ENCODE measurements at places on chromosomes 7 and 10.

DNA sequence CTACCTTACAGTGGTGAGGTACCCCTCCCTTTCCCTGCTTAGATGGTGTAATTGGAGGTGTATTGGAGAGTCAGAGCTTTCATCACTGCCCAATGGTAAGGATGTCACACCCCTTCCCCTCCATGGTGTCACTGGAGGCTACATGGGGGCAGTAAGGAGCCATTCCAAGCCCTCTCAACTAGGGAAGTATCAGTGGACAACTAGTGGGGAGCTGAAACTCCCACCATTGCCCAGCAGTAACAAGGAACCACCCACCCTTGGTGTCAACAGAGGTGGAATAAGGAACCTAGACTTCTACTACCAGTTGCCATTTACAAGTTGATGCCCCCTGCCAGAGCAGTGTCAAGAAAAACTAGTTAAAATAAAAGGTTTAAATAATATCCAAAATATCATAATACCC, 2.8 kb upstream of the HIBADH start:
- DNase-seq = no peak

DNA sequence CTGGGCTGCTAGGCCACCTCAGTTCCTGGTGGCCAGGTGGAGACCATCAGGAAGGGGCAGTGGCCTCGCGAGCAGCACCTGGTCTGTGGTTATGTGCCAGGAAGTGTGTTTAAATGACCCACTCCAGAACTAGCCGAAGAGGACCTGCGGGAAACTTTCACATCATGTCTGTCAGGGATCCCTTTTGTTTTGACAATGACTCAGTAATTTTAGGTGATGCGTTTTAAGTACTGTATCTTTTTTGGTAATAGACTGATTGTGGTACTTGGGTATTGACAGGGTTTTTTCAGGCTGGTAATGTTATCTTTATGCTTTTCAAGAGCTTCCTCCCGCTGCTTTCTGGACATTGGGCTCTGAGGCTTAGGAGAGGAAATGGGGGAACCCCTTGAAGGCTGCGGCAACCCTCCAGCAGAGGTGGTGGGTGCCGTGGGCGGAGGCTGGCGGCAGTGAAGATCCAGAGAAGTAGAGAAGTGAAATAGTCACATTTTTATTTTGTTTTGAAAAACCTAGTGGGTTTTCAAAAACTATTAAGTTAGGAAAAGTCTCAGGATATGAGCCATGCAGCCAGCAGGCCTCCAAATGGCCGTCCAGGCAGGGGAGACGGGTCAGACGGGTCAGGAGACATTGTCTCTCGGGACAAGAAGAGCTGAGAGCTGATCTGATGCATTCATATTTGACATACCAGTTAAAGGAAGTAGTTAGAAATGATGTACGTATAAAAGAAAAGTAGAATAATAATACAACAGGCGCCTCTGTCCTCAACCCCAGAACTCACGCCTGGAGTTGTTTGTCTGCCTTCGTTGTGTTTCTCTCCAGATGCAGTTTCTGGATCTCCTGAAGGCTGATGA, 27.7 kb downstream of the PPP2R2D start:
- DNase-seq = peak; percentile 41

DNA sequence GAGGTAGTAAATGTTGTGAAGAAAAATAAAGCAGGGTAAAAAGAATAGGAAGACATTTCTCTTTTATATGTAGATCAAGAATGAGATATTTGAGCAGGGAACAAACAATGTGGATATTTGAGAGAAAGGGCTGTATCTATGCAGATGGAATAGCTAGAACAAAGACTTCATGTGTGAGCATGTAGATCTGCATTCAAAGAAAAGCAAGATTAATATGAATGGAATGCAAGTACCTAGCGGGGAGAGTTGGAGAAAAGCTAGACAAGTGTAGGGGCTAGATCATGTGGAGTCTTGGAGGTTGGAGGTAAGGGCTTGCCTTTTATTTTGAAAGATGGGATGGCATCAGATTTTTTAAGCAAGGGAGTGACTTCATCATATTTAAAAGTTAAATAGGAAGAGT, 27.1 kb downstream of the SHOC2 start:
- no peak for DNase-seq

- no peak for DNase-seq
Measured at GRCh38 chr10:59047180-59047579, 129.3 kb upstream of the PHYHIPL start.

GRCh38 chr7:25795824-25796235, 356.2 kb upstream of the NFE2L3 start:
- no peak for DNase-seq

GRCh38 chr7:150434240-150434639, 16.2 kb upstream of the GIMAP8 start:
- no peak for DNase-seq

DNA sequence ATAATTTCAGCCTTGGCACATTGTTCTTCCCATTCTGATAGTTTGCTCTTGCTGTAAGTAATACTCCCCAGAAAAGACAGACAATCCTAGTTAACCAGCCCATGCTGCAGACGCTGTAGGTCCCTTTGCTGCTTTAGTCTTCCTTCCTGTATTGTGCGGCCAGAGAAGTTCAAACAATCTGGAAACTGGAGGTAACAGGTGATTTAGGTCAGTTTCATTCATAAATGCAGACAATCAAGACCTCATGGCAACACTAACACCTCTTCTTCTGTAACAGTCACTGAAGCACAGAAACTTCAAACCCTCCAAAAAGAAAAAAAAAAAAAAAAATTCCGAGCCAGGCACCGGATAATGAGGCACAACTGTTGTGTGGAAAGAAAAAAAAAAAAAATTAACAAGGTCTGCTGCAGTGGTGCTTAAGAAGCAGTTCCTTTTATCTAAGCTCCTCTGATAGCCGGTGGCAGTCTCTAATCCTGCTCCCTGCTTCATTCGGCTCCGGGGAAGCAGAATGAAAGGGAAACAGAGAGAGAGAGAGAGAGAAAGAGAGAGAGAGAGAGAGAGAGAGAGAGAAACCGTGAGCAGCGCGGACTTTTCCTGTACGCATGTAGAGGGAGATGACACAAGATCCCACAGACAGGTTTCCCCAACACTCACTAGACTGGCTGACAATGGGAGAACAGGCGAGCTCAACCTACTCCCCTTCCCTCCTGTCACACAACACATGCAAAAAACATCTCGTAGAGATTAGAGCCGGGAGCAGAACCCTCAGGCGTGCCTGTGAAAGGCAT, at the start of gene SEMA3A:
TSS of gene SEMA3A (minus strand) at position 306 of the 788 bp plus-strand sequence. CDS start at position 103, 203 bp downstream.
- DNase-seq = peak; percentile 2

- DNase-seq = peak; percentile 28
Measured at GRCh38 chr10:88386204-88386788, 196.8 kb downstream of the RNLS start.

- no peak for DNase-seq
Measured at GRCh38 chr10:47403446-47404318, 19.6 kb upstream of the ZNF488 start.

- DNase-seq = no peak
Measured at GRCh38 chr10:75599875-75600648, 168.6 kb downstream of the LRMDA start.

GRCh38 chr10:130642926-130643325, 506.7 kb downstream of the GLRX3 start:
- DNase-seq = no peak

DNA sequence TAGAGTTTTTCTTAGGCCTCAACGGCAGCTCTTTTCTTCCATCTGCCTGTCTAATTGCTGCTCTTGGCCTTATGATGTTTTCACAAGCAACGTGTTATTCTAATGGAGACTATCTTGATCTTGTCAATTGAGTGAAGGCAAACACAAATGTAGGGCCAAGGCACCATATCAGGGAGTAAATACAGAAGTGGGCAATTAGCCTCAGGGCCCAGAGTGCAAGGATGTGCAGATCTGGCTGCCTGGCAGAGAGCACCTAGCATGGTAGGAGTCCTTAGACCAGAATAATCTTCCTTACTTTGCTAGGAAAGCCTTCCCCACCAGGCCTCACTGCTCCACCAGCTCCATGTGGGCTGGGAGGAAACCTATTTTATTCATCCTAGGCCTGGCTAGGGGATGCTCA, 590.9 kb downstream of the LRMDA start:
- no peak for DNase-seq

DNA sequence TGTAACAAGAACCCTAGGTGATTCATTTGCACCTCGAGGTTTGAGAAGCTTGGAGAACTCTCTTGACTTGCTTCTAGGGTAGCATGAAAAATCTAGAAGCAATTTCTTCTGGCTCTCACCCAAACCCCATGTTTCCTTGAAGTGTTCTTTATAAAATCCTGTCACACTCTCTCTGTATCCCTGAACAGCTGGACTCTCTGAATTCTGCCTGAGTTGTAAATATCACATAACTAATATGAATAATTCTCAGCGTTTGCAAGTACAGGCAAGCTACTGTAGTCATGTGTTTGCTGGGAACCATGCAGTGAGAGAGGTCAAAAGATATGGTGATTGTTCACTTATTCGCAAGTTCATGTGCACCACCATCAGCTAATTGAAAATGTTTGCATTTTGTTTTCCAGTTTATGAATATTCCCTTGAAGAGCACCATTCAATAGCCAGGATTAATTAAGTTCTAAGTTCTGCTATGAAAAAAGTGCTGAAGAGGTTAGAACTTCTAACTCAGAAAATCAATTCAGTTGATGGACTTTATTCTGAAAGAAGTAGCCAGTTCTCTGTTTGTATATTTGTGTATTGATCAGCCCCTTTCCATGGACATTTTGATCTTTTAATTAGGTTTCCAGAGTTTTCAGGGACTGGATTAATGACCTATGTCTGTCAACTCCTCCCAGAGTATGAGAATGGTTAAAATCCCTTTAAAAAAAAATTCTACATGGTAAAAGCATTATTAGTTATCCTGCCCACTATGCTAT, 243.0 kb downstream of the PLXDC2 start:
- no peak for DNase-seq

DNA sequence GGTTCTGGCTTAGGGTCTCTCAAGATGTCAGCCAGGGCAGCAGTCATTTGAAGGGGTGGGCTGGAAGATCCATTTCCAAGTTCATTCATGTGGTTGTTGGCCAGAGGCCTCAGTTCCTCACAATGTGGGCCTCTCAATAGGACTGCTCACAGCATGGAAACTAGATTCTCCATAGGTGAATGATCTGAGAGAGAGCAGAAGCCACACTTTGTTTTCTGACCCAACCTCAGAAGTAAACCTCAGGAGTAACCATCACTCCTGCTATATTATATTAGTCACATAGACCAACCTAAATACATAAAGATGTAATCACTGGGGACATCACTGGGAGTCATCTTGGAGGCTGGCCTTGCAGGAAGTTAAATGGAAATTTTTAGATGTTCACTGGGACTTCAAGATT, 42.2 kb downstream of the GBF1 start:
- DNase-seq = no peak

GRCh38 chr10:132418527-132419416, 21.8 kb downstream of the PWWP2B start:
- no peak for DNase-seq

DNA sequence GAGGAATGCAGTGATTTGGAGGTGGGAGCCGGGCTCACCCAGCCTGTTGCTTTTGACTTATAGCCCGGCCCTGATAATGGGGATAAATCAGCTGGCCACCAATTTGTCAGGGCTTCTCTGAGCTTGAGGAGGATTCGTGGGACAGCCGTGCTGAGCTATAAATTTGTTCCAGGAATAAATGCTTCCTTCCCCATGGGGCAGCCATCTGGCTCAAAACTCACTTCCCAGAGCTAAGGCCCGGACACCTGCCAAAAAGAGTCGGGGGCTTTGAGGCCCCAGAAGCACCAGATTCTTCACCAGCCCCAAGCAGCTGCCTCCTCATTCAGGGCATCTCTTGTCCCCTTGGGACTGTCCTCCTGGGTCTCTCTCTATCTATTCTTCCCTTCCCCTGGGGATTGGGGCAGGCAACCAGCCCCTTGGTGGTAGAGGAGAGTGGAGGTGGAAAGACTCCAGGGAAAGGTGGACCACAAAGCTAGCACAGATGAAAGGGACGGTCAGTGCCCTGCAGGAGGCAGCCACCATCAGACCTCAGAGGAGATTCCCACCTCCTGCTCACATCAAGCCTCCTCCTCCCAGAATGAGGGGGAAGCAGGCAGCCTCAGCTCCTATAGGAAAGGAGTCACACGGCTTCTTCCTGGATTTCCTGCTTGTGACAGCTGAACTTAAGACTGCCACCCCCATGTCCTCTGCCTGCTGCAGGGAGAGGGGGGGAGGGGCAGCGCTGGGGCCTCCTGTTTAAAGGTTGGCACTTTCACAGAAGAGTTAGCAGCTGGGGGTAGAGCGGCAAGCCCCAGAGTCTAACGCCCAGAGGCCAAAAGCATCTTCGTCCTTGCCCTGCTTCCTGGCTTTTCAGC, 44.2 kb upstream of the LRRC4 start:
- no peak for DNase-seq

DNA sequence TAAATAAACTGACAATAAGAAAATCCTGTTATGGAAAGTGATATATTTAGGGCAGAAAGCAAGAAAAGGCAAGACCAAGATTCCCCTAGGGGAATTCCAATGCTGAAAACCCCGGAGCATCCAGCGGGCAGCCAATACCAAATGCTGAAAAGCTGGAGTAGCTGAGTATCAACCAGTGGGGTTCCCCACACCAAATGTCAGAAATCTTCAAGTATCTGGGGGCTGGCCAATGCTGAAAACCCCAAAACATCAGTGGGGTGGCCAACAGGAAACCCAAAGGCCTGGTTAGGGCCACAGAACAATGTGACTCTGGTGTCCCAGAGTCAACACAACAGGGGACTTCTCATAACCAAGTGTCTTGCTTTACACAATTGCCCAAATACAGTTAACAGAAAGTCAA, 271.8 kb upstream of the CACNA2D1 start:
- DNase-seq = no peak

DNA sequence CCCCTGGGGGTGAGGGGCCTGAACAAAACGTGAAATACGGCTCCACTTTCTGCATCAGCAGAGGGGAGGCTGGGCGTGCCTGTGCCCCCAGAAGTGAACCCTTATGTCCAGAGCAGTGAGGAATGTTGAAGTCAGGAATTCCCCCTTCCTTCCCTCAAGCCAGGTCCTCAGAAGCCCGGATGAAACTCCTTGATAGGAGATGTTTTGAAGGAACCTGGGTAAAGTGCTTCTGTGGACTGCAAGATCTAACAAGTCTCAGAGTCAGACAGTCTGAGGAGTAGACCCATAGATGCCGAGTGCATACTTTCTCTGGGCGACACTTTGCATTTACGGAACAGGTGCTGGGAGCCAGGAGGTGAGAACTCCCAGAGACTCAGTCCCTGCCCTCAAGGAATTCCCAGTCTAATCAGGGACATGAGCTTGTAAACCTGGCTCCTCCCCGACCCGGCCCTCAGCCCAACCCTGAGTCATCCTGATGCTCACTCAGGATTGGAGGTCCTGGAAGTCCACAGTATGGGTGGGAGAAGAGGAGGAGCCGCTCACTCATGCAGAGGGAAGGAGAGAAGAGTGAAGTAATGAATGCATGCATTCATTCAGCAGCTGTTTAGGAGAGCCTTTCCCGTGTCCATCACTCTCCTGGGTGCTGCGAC, 179.5 kb upstream of the ITGB1 start:
- DNase-seq = no peak

GRCh38 chr7:155337946-155338631, 40.4 kb downstream of the INSIG1 start:
- DNase-seq = no peak

DNA sequence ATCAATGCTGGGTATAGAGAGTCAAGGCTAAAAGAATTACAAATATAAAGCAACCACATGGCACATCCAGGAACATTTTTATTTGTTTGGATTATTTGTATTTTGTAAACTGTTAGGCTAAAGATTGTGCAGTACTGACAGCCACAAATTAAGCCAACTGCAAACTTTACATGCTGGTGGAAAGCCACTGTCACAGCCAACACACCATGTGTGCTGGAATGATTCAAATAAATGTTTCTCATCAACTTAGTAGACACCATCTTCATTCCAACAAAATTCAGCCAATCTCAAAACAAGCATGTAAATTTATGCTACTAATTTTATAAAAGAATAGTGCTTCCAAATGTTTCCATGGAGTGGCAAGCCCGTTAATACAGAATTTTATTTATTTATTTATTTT, 211.8 kb downstream of the ELMO1 start:
- DNase-seq = no peak
